ENCODE measurements at places on chromosomes 7 and 10. TPM values are rescaled to one million over a fixed set of nuclear protein-coding genes. Genes with fewer than 3 reads are reported as not detected.

The MARVELD1 gene
- 58.1 TPM for total RNA-seq

The MDFIC gene
- total RNA-seq: 18.6 TPM

The TMEM270 gene
- total RNA-seq: not detected

The SPDYE16 gene
- total RNA-seq: not detected

The GRID2IP gene
- total RNA-seq: not detected

The IFIT1 gene
- 26.9 TPM for total RNA-seq

The SMKR1 gene
- total RNA-seq: not detected

DNA sequence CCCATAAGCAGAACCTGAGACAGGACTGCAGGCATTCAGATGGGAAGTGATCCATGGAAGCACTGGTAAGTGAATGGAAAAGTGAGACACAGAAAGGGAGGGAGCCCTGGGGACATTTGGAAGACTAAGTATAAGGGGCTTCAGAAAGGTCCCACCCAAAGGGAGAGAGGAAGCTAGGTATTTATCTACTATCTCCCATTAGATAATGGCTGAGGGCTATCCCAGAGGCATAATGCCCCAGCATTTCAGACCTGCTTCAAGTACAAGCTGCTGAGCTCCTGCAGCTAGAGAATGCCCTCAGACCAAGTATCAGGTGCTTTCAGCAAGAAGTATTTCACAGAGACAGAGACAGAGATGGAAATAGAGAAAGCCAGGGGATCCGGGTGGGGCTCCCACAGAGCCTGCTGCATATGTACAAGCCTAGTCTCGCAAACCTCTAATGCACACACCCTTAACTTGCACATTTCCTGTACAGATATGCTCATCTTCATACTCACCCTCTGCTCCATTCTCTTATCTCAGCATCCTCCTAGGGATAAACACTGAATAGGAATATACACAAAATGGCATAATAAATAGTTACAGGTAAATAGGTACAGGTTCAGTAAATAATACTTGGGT, 20.2 kb downstream of the KDM7A start:
- DNase-seq: no peak

DNA sequence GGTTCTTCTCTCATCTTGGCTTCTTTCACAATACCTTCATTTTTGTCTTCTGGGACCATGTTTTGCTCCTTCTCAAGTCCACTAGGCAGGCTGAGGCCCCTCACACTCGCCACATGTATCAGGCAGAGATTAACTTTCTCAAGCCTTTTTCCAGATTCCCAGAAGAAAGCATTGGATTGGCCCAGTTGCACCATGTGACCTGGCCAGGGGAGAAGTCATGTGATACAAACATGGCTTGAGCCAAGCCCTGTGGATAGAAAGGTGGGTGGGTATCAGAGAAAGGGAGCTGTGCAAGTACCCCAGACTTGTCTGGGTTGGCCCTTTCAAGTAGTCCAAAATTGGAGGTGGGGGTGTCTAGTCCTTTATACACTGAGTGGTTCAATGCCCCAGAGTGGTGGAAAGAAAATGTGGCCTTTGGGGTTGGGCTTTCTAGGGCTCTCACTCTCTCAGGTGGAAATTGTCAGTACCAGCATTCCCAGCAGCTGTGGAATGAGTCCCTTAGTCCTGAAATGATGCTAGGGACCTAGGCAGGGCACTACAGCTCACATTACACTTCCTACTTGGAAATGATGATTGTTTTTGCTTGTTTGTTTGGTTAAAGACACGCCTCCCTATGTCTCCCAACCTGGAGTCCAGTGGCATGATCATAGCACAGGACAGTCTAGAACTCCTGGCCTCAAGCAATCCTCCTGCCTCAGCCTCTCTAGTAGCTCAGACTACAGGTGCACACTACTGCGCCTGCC, 36.9 kb upstream of the C10orf67 start:
- no peak for DNase-seq

- no peak for DNase-seq
These were observed 32.1 kb downstream of the ARMC3 start for GRCh38 chr10:22959950-22960349.

DNA sequence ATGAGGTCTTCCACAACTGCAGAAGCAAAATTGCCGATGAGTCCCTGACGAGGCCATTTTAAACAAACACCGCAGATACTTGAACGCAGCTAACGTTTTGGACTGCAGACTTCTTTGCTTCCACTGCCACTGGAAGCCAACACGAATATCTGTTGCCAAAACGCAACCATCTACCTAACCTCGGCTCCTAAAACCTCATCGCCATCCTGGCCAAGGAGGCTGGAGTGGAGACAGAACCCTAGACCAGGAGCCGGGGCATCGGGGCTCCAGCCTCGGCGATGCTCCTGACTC, 493 bp downstream of the WDR91 start:
- peak; percentile 25 for DNase-seq

GRCh38 chr10:92801978-92802872, 46.1 kb upstream of the EXOC6 start:
- DNase-seq: no peak

- DNase-seq: no peak
These were observed 633.3 kb downstream of the INHBA start for GRCh38 chr7:41069635-41070034.

DNA sequence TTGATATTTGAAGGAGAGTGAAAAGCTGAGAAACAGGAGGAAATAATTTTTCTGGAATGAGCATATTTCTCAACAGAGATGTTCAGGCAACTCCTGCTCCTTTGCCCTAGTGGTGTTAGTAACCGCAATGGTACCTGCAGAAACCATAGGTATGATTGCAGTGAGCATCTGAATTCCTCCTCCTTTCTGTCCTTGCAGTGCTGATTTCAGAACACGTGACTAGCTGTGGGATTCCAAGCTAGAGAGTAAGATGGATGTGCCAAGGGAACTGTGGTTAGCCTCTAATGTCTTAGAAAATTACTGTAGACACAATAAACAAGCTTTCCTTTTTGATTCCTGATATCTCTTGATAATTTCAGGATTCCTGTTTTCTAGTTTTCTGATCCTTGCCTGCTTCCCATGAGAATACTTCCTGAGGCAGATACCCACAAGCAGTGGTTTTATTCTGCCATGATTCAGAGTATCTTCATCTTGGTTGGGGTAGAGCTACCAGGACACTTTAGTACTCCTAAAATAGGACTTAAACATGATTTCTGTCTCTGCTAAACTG, 27.5 kb downstream of the LRGUK start:
- no peak for DNase-seq

DNA sequence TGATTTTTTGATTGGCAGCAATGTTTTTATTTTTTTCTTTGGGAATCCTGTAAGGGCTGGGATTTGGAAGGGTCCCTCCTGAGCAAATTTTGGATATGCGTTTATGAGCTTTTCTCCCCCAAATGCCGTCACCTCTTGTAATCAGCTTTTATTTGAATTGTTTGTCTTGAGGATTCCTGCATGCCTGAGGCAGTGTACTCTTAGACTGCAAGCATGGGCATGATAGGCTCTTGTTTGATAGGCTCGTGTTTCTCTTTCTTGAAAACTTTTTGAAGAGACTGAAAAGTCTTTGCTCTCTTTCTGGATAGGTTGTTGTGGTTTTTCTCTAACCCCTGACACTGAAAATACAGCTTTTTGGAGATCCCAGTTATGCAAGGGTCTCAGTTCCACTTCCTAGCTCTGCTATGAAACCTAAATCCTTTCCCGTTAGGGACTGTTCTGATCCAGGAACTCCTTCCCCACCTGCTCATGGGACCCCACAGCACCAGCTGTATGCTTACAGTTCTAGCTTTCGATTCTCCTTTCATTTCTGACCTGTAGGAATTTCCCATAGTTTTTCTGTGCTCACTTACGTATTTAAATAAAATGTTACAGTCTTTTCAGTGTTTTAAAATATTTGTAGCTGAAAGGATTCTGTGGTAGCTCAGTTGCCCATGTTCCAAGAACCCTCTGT, 17.2 kb downstream of the TSPAN13 start:
- DNase-seq: no peak

All from Caki2 (cell line).